ENCODE measurements at places on chromosomes 5 and 9.

DNA sequence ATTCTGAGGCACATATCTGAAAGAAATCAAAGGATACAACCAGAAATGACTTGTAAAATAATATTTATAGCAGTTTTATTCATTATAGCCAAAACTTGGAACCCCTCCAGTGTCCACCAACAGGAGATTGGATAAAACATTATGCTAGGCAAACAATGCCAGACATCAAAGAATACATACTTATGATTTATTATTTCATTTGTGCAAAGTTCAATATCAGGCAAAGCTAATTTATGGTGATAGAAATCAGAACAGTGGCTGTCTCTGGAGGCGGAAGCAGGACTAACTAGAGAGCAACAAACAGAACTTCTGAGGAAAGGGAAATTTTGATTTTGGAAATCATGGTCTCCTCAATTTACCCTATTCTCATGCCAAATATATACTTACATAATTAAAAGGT is 193.1 kb downstream of the ICE1 start:
- DNase-seq, result no peak

DNA sequence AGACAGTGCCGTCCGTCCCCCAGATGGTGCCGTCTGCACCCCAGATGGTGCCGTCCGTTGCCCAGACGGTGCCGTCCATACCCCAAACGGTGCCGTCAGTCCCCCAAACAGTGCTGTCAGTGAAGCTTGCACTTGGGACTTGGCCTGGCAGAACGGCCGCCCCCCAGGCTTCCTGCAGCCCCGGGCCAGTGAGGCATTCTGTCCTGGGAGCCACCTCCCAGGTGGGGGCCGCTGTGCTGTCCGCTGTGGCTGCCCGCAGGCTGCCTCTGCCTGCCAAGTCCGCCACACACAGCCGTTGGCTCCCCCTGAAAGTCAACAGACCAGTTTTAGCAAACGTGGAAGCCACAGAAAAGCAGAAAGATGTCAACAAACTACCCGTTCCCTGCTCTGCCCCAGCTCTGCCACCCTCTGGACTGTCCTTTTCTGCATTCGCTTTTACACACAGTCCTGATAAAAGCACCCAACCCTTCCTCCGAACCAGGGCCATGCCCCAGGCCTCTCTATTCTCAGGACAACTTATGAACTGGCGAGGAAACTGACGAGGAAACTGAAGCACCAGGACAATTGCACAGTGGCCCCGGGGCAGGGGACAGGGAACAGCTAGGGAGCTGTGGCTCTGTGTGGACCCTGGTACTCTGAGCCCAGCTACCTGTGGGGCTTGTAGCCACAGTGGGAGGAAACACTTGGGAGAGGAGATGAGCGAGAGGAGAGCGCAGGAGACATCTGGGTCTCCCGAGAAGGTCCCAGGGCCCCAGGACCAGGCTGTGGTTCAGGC is 39.6 kb upstream of the RXRA start:
- no peak for DNase-seq

DNA sequence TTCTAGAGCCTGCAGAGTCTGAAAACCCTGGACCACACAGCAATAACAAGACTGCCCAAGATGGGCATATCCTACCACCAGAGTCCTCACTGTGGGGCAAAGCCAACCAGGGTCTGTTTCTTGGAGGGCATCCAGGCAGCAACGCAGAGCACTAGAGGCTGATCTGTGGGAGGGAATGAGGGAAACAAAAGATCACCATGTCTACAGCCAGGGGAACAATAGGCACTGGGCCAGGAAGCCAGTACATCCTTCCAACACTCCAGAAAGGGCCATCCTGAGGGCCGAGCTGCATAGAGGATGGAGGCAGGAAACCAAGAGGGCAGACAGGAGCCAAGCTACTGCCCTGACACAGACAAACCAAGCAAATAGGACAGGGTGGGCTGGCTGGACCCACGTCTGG is 416.1 kb upstream of the IRX4 start:
- no peak for DNase-seq

DNA sequence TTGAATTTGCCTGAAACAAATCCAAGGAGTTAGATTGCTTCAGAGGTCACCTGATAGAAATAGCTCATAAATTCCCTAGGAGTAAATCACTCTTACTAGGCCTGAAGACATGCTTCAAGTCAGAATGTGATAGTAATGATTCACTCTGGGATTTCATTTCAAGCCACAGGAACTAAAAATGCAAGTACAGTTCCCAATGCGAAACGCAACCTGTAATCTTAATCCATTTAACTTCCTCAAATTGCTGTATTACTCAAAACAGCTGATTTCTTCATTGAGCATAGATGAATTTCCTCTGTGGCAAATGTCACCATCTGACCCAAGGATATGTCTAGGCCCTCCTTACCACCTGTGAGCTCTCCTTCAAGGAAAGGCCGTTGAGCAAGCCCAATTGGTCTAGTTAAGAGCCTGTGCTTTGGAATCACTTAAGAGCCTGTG is 32.1 kb upstream of the IL6ST start:
- DNase-seq, result peak; percentile 74

GRCh38 chr5:143987751-143988560 is 176.0 kb downstream of the HMHB1 start:
- no peak for DNase-seq

GRCh38 chr5:119400245-119400644 is 44.4 kb downstream of the TNFAIP8 start:
- DNase-seq, result no peak

- no peak for DNase-seq
Observed at GRCh38 chr9:105138306-105138801, 106.1 kb upstream of the SLC44A1 start.

DNA sequence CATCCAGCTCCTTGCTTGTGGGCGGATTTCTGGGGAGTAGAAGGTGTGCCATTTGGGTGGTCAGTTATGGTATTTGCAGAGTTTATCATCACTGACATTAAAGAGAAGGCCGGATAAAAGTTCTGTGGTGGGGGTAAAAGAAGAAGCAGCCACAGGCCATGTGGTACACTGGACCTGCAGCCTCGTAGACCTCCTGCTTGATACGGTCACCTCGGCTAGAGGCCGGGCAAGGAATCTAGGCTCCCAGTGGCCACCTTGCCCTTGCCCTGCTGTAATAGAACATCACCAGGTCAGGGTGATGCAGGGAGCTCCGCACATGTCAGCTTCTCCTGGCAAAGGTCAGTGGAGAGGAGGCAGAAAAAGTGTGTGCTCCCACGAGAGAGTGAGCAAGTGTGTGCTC is 376.1 kb upstream of the IRX4 start:
- DNase-seq, result no peak

DNA sequence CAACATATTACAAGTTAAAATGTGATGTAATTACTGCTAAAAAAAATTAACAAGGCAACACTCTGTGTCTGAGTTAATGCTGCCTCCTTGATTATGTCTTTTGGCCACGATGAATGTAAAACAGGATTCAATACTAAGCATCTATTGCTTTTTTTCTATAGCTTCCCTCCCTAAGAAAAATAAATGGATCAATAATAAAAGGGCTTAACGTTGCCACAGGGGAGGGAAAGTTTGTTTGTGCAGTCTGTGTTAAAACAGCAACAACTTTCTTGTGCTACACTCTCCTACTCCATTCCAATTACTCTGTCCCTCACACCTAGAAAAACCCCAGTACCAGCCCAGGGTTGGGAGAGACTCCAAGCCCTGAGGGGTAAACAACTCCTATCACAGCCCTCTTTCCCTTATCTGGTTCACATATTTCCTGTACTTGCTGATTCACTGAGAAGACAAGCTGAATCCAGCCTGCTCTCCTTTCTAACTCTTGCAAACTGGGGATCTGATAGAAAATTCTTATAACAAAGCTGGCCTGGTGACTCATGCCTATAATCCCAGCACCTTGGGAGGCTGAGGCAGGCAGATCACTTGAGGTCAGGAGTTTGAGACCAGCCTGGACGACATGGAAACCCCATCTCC is 44.8 kb downstream of the PTPN3 start:
- DNase-seq, result no peak

DNA sequence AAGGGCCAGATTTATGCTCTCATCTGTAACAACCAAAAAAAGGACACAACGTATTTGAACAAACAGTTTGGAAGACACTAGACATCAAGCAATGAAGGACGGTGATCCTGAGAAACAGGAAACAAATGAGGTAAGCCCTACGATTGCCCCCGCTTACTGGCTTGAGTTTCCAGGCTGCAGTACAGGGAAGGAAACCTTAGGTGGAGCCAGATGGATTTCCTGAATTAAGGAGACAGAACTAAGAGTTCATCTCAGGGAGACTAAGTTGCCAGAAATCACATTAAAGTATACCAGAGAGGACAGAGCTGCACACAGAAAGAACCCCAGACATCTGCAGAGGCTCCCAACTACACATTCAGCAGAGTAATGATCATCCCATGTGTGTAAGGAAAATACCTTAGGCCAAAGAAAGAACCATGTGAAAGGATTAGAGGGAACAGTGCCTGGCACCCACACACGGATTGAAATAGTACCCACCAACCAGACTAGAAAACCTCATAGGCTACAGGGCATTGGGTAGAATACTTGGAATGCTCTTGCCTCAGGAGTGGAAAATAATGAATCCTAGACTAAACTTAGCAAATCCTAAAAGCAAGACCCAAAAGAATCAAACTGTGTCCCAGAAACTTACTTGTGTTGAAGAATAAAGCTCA is 99.3 kb upstream of the NIPBL start:
- DNase-seq, result peak; percentile 20

GRCh38 chr9:20353524-20353923 is 268.8 kb downstream of the MLLT3 start:
- DNase-seq, result no peak

- DNase-seq, result no peak
Observed at GRCh38 chr5:132221781-132222648, 5.6 kb downstream of the P4HA2 start.

DNA sequence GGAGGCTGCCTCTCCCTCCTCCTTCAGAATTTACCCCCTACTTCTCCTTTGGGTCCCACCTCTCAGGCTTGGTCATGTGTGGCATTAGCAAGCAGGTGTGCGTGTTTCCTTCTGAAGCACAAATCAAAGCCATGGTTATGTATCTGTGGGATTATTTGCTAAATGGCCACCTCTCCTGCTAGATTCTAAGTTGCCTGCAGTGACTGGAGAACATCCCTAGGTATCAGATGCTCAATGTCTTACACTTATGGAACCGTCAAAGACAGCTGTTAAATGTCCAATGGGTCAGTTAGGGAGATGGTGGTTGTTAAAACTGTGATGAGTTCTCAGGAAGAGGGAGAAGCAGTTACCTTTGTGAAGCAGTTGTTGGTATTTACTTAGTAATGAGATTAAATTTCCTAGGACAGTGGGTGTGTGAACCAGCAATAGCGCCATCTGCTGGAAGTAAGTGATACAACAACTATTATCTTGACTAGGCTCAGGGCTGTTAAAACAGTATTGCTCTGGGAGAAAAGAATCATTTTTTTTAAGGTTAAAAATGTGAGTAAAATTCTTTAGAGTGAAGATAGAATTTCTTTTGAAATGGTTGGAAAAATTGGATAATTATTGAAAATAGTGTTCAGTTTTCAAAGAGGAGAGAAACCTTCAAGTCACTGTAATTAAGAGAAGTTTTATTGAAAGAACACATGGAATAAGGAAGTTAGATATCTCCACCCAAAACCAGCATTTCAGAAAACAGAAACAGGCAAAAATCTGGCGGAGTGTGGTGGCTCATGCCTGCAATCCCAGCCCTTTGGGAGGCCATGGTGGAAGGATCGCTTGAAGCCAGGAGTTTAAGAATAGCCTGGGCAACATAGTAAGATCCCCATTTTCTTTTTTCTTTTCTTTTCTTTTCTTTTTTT is 71.3 kb downstream of the TMC1 start:
- peak; percentile 52 for DNase-seq

- no peak for DNase-seq
Observed at GRCh38 chr9:107460153-107461023, 29.2 kb downstream of the KLF4 start.

GRCh38 chr5:50653946-50654345 is 12.5 kb upstream of the PARP8 start:
- peak; percentile 21 for DNase-seq

DNA sequence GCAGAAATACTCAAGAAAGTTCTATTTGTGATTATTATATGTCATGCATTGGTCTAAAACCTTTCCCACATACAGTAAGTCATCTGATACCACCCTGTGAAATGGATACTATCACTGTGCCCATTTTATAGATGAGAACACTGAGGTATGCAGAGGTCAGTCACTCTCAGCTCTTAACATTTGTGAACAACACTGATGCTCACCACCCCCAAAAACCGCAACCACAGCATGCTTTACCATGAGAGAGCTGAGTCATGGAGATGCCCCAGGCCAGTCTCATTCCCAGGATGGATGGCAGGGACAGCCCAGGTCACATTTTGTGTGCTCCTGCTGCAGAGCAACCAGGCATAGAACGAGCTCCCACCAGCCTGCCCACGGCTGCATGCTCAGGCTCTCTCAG is 53.5 kb upstream of the IRX1 start:
- no peak for DNase-seq

DNA sequence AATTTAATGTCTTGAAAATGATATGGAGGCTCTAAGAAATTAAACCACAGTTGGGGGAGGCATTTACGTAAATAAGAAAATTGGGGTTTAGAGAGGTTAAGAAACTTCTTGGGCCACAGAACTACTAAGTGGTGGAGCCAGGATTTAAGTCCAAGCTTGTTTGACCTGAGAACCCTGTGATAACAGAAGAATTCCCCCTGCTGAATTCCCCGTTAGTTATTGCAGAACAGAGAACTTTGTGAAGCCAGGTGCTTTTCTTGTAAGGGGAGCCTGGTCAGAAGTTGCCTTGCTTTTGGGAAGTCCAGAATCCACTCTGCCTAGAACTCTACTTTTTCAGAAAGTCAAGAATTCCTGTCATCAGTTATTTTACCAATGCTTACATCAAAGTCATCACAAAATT is 309.3 kb upstream of the SEMA6A start:
- DNase-seq, result no peak

GRCh38 chr5:95670568-95670967 is 12.2 kb downstream of the SPATA9 start:
- DNase-seq, result no peak

- DNase-seq, result no peak
Observed at GRCh38 chr9:113886026-113886369, 9.9 kb downstream of the ZNF618 start.

DNA sequence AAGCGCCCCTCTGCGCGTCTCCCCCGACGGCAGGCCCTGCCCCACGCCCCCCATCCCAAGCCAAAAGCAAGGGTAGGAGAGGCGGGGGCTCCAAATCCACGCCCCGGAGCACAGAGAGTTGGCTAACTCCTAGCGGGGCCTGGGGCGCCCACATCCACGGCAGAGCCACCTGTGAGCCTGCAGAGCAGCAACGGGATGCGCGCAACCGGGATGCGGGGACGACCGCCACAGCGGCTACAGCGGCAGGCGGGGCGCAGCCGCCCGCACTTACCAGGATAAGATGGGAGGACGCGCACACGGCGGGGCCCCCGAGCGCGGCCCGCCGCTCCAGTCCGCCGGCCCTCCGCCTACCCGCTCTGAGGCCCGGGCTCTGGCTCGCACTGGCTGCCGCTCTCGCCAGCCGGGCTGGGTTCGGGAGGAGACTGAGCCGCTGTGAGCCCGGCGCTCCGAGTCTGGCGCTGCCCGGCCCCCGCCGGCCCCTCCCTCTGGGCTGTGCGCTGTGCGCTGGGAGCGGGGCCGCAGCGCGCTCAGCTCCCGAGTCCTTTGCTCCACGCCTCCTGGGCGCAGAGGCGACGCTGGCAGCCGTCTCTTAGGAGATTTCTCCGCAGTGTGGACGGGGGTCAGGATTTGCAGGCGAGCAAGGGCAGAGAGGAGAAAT is at the start of gene SLC24A2:
SLC24A2 (minus strand) TSS at position 424 of the 658 bp plus-strand sequence.
- DNase-seq, result no peak

GRCh38 chr5:31531543-31531887 is 378 bp downstream of the DROSHA start:
- DNase-seq, result peak; percentile 26

GRCh38 chr5:176675676-176676360 is 28.5 kb downstream of the TSPAN17 start:
- no peak for DNase-seq

GRCh38 chr5:137392261-137392660 is 106.9 kb downstream of the SPOCK1 start:
- DNase-seq, result no peak

All from GM20000 (cell line).